Prostate gland (tissue), 2 donors: ENCODE measurements at places on chromosomes 4 and X. TPM values are rescaled to one million over a fixed set of nuclear protein-coding genes. Genes with fewer than 3 reads are reported as not detected.

- no peak for DNase-seq
Observed at GRCh38 chrX:459611-460010, 72.9 kb upstream of the PPP2R3B start.

- DNase-seq: no peak
Observed at GRCh38 chrX:19190902-19191301, 68.6 kb upstream of the ADGRG2 start.

DNA sequence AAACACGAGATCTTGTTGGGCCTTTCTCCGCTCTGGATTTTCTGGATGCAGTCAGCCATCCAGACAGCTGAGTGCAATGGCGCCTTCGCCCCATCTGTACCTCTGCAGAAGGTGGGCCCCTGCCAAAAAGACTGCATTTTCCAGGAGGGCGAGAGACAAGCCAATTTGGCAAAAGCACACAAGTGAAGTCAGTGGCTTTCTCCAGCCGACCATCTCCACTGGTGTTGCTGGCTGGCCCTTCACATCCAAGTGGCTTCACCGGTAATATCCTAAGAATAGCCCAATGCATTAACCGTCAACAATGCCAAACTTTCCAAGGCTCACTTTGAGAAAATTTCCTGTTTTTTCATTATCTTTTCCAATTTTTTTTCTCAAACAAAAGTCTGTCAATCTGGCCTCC is 96.2 kb upstream of the MXRA5 start:
- no peak for DNase-seq

GRCh38 chrX:107628662-107629539 is 591 bp downstream of the PRPS1 start:
- peak; percentile 8 for DNase-seq

- DNase-seq: no peak
Observed at GRCh38 chr4:64899563-64899962, 490.3 kb upstream of the TECRL start.

DNA sequence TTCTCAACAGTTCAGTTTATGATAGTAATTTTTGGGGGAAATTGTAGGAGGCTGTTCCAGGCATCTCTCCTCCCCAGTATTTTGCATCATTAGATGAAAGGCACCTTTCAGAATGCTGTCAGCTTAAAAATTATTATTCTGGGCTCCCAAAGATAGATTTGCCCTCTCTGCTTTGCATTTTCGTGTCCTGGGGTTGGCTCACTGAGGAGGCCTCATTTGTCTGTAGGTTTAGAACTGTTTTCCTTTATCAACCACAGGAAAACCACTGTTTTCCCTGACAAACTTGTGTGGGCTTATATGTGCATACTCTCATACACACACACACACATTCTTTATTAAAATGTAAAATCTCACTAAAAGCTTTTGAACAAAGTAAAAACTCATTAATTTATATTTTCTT is 197.2 kb upstream of the VCX3A start:
- DNase-seq: no peak

DNA sequence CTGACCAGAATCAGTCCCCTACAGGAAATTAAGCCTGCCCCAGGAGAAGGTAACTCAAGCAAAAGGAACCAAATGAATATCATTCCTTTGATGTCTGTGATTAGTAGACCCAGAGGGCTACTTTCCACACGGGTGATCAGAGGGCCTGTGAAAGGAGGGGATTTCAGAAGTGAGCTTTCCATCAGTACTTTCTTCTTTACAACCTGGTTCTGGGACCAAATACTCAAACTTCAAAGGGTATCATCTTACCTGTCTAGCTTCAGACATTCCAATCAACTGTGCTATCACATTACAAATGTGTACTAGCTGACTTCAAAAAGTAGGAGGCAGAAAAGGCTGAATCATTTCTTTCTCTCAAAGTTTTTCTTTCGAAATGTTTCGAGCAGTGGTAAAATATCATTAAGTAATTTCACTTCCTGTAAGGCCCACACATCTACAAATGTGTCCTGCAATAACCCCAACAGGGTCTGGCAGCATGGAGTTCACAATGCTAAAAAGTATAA is 23.9 kb downstream of the ACSL4 start:
- no peak for DNase-seq

DNA sequence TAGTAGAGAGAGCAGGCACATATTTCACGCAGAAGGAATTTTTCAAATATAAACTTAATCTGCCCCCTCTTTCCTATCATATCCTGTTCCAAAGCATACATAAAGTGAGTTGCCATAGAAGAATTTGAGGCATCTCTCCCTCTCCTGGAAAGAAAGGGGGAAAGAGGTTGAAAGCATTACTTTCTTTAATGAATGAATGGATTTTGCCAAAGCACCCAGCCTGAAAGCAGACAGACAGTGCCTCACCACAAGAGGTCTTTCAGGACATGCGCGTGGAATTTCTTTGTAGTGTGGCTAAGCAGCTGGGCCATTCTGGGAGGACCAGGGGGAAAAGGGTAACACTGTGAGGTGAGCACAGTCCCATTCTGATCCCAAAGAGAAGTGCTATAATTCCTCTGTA is 651.4 kb downstream of the IQCM start:
- no peak for DNase-seq

DNA sequence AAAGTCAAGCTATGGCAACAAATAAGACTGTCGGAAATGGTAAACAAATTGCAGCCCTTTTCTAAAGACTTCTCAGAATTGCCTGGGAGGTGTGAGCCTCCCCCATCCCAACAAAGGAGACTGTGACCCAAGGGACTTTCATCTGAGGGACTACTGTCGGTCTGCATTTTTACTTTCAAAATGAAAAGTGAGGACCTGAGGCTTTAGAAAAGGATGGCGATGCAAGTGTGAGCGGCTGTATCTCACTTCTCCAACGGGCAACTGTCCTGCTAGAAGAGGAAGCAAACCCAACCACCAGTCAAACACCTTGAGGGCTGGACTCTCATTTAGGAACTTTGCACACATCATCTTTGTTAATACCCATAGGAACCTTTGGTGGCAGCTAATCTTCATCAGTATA is 62.6 kb upstream of the CLNK start:
- no peak for DNase-seq

GRCh38 chr4:113962719-113963265 is 16.7 kb downstream of the ARSJ start:
- DNase-seq: no peak

GRCh38 chr4:113222471-113222870 is 173.0 kb downstream of the ANK2 start:
- no peak for DNase-seq

DNA sequence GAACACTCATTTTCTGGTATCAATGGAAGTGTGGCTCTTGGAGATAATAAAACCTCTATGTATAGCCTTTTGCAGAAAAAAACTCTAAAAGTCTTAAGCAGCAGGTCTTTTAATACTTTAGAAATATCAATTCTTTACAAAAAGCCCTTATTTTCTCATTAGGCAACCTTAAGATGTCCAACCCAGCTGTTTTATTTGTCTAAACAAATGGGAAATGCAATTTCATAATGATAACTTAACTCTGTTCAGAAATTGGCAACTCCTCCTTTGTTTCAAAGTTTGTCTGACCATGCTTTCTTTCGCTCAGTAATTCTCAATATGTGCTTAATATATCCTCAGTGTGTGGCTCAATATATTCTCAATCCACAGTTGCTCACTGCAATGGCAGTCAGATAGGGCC is 196.5 kb upstream of the VEGFC start:
- no peak for DNase-seq

- DNase-seq: no peak
Observed at GRCh38 chrX:9614016-9614415, 149.2 kb downstream of the TBL1X start.

GRCh38 chr4:173024203-173024602 is 144.4 kb upstream of the GALNT7 start:
- no peak for DNase-seq

- DNase-seq: no peak
Observed at GRCh38 chr4:79979785-79980437, 93.1 kb downstream of the ANTXR2 start.

- DNase-seq: no peak
Observed at GRCh38 chrX:37986893-37987292, 19.5 kb upstream of the SYTL5 start.

DNA sequence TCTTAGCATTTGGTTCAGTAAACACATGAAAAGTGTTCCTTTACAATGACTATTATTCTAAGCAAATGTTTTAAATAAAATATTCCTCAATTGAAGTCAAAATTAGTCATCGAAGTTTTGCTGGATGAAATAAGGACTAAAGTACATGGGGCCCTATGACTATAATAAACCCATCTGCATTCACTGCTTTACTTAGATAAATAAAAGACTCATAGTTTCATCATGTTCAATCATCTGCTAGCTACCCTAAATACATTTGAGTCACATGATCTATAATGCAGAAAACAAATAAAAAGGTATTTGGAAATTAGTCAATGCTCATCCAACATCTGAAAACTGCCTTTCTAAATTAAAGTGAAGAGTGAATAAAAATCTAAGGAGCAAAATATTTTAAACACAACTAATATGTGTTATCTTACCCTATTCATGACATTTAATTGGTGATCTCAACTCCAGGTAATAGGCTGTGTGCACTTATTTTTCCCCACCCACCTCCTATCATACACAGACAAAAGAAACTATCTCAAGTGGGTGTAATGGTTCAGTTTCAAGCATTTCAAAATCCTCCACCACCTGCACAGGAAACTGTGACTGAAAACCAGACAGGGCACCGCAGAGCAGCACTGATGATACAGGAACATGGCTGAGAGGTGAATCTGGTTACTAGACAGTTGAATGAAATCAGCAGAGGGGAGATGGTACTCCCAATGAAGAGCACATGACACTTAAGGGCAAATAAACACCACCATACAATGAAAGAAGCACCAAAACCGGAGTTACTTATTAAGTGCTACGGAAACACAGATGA is 78.6 kb downstream of the CAMK2D start:
- DNase-seq: no peak

DNA sequence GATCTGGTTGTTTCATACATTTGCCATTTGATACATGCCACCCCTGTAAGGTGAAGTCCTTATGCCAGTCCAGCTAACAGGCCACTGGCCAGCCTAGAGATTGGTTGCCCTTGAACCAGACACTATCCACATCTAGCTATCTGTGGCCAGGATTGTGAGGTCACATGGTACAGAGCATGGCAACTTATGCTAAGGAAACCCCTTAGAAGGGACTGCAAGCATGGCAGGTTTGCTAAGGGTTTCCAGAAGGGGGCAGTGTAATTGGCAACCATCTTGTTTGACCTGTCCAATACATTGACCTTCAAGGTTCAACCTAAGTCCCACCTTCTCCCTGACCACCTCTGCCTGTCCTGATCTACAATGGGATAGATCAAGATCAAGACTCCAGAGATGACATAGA is 47.5 kb downstream of the SMC1A start:
- DNase-seq: no peak

- DNase-seq: no peak
Observed at GRCh38 chr4:72442715-72443114, 126.3 kb downstream of the ADAMTS3 start.

GRCh38 chrX:103101299-103102042 is 8.5 kb upstream of the NXF3 start:
- no peak for DNase-seq

DNA sequence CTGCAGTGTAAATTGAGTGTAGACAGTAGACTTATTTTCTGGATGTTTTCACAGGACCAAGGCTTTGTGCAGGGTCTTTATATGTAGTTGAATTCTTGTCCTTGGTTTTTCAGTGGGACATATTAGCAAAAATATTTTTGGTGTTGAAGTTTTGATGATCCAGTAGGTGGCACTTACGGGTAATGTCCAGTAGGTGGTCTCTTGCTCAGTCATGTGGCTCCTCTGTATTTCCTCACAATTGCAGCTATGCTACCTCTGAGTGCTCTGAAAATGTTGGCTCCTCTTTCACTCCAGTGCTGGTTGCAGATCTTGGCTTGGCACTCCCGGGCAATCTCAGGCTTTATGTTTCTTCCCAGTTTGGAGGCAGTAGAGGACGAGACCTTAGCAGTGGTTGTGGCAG is 419.8 kb upstream of the AMOT start:
- no peak for DNase-seq

- DNase-seq: peak; percentile 5
Observed at GRCh38 chrX:9874483-9874882, 88.3 kb downstream of the SHROOM2 start.

DNA sequence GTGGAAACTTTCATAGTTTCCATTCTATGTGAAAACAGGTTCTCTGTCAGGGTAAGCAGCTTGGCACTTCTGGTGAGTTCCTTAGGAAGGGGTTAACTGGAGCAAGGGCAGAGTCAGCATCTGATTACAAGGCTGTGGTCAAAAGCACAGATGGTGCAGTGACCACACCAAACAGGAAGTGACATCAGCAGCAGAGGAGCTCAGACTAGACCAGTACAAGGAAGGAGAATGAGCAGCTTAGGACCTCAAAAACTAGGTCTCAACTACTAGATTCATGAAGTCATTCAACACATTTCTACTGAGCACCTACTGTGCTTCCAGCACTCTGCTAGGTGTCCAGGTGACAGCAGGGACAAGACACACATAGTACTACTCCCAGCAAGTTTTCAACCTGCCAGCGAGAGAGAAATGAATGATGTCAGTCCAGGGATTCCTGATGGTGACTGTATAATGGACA is 130.2 kb downstream of the AMELX start:
- DNase-seq: no peak

The MSANTD1 gene
- 4.4 TPM for total RNA-seq

The NEUROG2 gene
- not detected for total RNA-seq

The MAGEA2 gene
- not detected for total RNA-seq

The SYN1 gene
- 0.14 TPM for total RNA-seq

The GABRE gene
- 11.2 TPM for total RNA-seq

The GABRB1 gene
- not detected for total RNA-seq

The NDUFC1 gene
- total RNA-seq: 80.2 TPM

The CXCR3 gene
- not detected for total RNA-seq

The YIPF7 gene
- not detected for total RNA-seq

The XK gene
- 2.6 TPM for total RNA-seq
